ENCODE measurements at places on chromosomes 3 and 15. TPM values are rescaled to one million over a fixed set of nuclear protein-coding genes. Genes with fewer than 3 reads are reported as not detected.
A peak's percentile ranks its signal among the peaks of the same experiment; 100 is the strongest.

DNA sequence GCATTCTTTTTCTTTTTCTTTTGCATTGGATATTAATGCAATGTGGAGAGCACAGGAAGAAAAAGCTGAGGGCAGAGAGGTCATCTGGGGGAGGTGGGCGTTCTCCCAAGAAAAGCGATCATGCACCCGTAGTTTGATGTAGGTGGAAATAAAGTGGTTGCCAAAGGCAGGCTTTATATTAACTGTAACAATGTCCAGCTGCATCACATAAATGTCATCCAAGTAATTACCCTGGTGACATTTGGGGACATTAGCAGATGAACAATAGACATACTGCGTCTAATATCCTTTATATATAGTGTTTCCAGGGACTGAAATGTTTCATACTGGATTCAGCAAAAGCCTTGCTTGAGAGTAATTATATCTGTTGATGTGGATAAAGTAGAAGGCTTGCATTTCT, 135.5 kb downstream of the CNTN6 start:
- no peaks in the 10 kb centered on the region for H3K4me1 ChIP-seq
- no peak overlapping the region for H3K27ac ChIP-seq
- H3K4me3 ChIP-seq: no peak overlapping the region
- H3K27me3 ChIP-seq: no peaks in the 10 kb centered on the region
- DNase-seq: no peak

GRCh38 chr15:75791337-75791713, 51.9 kb upstream of the UBE2Q2 start:
- no peak overlapping the region for H3K27ac ChIP-seq
- no peaks in the 10 kb centered on the region for H3K4me1 ChIP-seq
- H3K4me3 ChIP-seq: no peak overlapping the region
- H3K27me3 ChIP-seq: no peaks in the 10 kb centered on the region
- H3K36me3 ChIP-seq: no peaks in the 10 kb centered on the region

GRCh38 chr3:115790759-115791158, 167.4 kb downstream of the GAP43 start:
- no peaks in the 10 kb centered on the region for H3K27me3 ChIP-seq
- no peaks in the 10 kb centered on the region for H3K4me1 ChIP-seq
- no peak overlapping the region for H3K4me3 ChIP-seq

DNA sequence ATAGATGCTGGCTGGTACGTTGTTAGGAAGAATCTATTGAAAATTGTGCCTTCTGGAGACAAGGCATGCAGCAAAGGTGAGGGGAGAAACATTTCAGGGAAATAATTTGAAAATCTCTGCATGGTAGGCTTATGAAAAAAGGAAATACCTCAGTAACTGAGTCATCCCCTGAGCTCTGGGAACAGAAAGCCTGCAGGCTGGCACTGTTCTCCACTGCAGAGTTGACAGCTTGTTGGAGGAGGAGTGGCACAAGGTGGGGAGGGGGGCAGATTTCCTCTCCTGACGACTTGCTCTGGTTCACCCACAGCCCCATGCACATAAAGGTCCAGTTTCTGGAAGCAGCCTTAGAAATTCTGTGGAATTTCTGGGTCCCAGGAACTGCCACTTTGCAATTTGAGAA, 179.4 kb downstream of the ABHD5 start:
- no peaks in the 10 kb centered on the region for H3K4me1 ChIP-seq
- DNase-seq: no peak
- H3K27me3 ChIP-seq: no peaks in the 10 kb centered on the region

Gene NR2E3
- total RNA-seq: 0.56 TPM

DNA sequence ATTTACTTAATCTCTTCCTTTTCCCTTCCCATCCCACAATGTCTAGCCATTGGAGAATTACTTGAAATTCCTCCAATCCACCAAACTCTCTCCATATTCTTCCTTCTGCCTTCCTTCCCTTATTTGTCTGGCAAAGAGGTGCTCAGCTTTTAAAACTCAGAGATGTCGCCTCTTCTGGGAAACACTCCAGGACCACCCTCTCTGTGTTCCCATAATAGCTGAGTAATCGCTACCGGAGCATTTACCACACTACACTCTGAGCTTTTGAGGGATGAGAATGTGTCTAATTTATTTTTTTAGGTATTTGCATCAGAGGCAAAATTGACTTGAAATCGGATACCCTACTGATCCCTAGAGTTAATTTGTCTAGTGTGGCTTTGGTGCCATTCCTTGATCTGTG, 245.7 kb upstream of the TPRG1 start:
- H3K36me3 ChIP-seq: no peaks in the 10 kb centered on the region
- no peak overlapping the region for H3K4me3 ChIP-seq
- H3K27me3 ChIP-seq: no peaks in the 10 kb centered on the region
- no peak for DNase-seq
- H3K4me1 ChIP-seq: no peaks in the 10 kb centered on the region

Gene NUP210
- total RNA-seq: 53.4 TPM

Gene IL20RB
- 2.6 TPM for total RNA-seq

Gene SMAD6
- 7.0 TPM for total RNA-seq

Gene MKRN2
- total RNA-seq: 17.8 TPM

GRCh38 chr3:185998136-185998535, 60.3 kb upstream of the TRA2B start:
- H3K4me1 ChIP-seq: no peaks in the 10 kb centered on the region
- H3K27ac ChIP-seq: no peak overlapping the region
- peaks cover 2% of the 10 kb centered on the region for H3K27me3 ChIP-seq
- no peak overlapping the region for H3K4me3 ChIP-seq

DNA sequence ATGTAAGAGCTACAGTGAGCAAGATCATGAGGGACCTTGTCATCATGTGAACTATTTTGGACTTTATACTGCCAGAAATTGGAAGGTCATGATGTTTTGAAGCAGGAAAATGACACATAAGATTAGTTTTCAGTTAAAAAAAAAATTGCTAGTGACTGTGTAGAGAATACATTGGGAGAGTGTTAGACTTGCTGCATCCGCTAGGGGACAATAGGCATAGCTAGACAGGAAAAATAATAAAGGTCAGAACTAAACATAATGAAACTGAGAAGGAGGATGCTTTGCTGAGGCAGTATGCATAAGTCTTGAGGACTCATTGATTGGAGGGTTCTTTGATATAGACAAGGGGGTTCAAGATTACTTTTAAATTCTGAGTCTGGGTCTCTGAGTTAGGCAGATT, 275.8 kb upstream of the KCNH8 start:
- no peaks in the 10 kb centered on the region for H3K4me1 ChIP-seq
- no peak overlapping the region for H3K4me3 ChIP-seq
- DNase-seq: no peak
- no peaks in the 10 kb centered on the region for H3K27me3 ChIP-seq
- H3K27ac ChIP-seq: no peak overlapping the region

DNA sequence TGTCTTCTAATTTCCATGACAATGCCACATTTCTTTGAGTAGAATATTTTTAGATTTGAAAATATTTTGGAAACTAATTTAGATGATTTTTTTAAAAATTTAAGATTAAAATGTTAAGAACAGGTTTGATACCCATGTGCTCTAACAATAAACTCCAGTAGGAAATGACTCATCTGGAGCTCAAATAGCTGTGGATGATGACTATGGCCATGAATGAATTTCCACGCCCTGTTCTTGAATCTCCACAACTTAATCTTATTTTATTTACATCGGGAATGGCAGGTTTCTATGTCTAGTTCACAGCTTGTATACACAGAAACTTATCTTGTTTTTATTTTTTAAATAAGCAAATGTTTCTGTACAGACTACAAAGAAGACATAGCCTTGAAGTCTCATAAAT, 726.8 kb downstream of the NAALADL2 start:
- no peaks in the 10 kb centered on the region for H3K27me3 ChIP-seq
- no peak for DNase-seq
- no peak overlapping the region for H3K4me3 ChIP-seq

Gene MUC13
- not detected for total RNA-seq

DNA sequence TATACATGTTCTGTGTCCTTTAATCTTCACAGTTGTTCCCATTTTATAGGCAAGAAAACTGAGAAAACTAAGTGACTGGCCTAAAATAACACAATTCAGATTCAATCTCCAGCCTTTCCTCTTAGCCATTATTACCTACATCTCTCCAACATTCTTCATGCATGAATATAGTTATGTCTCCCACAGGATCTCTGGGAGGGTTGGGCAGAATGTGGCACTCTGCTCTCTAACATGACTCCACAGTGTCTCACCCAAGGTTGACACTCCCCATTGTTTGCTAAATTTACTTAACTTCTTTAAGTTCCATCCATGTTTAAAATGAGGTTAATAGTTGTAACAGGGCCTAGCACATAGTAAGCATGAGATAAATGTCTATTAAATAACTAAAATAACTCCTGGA, 276.3 kb downstream of the ERC2 start:
- H3K4me3 ChIP-seq: no peak overlapping the region
- no peak overlapping the region for H3K27ac ChIP-seq
- H3K27me3 ChIP-seq: no peaks in the 10 kb centered on the region
- no peak for DNase-seq
- H3K36me3 ChIP-seq: no peaks in the 10 kb centered on the region
- peaks cover 9% of the 10 kb centered on the region for H3K4me1 ChIP-seq

Gene CBLB
- total RNA-seq: 26.0 TPM

DNA sequence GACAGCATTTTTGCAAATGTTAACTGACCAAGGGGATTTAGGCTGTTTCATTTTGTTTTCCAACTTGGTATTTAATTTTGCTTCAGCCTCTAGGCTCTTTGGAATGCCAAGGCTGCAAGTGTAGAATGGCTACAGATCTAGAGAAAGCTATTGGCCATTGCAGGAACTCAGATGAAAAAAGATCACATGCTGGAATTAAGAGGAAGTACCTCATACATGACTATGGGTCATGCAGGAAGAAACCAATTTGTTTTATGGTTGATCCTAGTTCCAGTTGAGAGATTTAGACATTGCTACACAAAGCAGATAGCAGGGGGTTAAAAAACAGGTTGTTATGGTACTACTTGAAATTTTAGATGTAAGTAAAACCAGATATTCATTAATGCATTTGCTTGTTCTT, 12.7 kb upstream of the CLDN16 start:
- no peaks in the 10 kb centered on the region for H3K4me1 ChIP-seq
- H3K4me3 ChIP-seq: no peak overlapping the region
- H3K36me3 ChIP-seq: no peaks in the 10 kb centered on the region

DNA sequence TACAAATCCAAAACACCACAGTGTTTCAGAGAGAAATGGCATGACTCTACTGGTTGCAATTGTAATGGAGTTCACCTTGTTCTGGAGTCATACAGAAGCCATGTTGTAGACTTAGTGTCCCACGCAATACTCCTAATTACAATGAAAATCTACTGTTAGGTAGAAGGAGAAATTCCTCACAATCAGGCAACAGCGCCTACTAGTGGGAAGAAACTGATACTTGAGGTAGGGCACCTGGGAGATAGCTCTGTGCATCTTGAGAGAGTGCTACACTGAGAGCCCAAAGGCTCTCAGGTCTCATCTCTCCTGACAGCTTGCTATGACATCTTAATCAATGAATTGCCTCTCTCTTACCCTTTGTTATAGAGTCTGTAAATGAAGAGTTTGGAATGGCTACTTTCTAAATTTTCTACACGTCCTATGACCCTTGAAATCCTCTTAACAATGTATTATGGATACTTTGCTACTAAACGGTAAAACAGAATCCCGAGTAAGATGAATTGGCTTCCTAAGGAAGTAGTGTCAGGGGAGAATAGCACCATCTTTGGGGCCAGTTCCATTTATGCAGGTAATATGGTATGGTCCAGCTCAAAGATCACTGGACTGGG, 422.7 kb upstream of the TPRG1 start:
- peak; percentile 68 for DNase-seq
- no peaks in the 10 kb centered on the region for H3K4me1 ChIP-seq
- H3K27me3 ChIP-seq: no peaks in the 10 kb centered on the region
- H3K27ac ChIP-seq: no peak overlapping the region
- no peak overlapping the region for H3K4me3 ChIP-seq
- H3K36me3 ChIP-seq: no peaks in the 10 kb centered on the region

Gene ITGA11
- total RNA-seq: 0.06 TPM

- DNase-seq: no peak
- no peaks in the 10 kb centered on the region for H3K36me3 ChIP-seq
- H3K4me1 ChIP-seq: no peaks in the 10 kb centered on the region
- no peaks in the 10 kb centered on the region for H3K27me3 ChIP-seq
Observed at GRCh38 chr3:82012775-82013174, 251.3 kb upstream of the GBE1 start.

Gene LRTM1
- not detected for total RNA-seq

Gene CHL1
- 0.33 TPM for total RNA-seq

DNA sequence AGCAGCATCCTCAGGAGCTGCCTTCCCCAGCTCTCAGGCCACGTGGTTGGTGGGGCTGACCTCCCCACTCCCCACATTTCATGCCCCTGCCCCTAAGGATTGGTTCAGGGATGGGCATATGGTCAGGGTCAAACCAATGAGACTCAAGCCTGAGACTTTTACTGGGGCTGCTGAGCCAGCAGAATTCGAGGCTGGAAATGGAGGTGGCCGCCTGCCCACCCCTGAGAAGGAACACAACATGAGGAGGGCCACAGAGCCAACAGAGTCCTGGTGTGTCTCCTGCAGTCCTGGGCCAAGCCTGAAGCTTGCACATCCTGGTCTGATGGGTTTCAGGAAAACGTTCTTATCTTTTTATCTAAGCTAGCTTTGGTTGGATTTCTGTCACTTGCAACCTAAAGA, 5.9 kb downstream of the EHD4 start:
- DNase-seq: no peak
- H3K27me3 ChIP-seq: no peaks in the 10 kb centered on the region

GRCh38 chr3:139292711-139293664, 50.8 kb upstream of the MRPS22 start:
- DNase-seq: no peak
- no peak overlapping the region for H3K4me3 ChIP-seq
- no peak overlapping the region for H3K27ac ChIP-seq
- no peaks in the 10 kb centered on the region for H3K36me3 ChIP-seq

- no peaks in the 10 kb centered on the region for H3K27me3 ChIP-seq
- no peaks in the 10 kb centered on the region for H3K4me1 ChIP-seq
- no peak overlapping the region for H3K4me3 ChIP-seq
Observed at GRCh38 chr15:85128621-85129020, 147.0 kb downstream of the PDE8A start.

GRCh38 chr15:99434506-99435112, 131.2 kb upstream of the MEF2A start:
- H3K4me1 ChIP-seq: peaks cover 3% of the 10 kb centered on the region
- no peaks in the 10 kb centered on the region for H3K36me3 ChIP-seq
- H3K27me3 ChIP-seq: no peaks in the 10 kb centered on the region

DNA sequence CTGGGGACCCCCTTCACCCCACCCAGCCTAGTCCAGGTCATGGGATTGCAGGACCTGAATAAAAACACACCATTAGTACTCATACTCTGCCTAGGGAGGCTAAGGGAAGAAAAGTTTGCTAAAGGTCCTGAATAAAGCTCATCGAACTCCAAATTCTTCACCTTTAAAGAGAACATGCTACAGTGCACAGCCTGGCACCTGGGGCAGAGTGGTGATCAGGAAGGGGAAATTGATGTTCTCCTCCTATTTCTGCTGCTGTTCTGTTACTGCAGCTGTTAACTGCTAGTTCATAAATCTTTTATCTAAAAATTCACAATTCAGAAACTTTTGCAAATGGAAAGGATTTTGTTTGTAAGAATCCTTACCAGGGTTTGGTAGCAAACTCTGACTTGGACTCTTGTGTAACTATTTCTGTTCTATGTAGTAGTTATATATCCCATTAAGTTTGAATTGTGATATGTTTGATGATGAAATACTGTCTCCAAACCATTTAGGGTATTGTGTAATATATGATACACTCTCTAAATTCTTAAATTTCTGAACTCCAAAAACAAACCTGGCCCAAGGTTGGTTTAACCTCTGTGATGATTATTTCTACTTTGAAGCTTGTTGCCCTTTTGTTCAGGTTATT, 27.9 kb downstream of the MCTP2 start:
- H3K36me3 ChIP-seq: no peaks in the 10 kb centered on the region
- no peaks in the 10 kb centered on the region for H3K4me1 ChIP-seq
- H3K27me3 ChIP-seq: no peaks in the 10 kb centered on the region
- H3K4me3 ChIP-seq: no peak overlapping the region
- H3K27ac ChIP-seq: no peak overlapping the region
